ENCODE measurements at places on chromosomes 2 and 18.

GRCh38 chr2:192190474-192190873, 4.3 kb downstream of the TMEFF2 start:
- peak; percentile 49 for DNase-seq

- DNase-seq: peak; percentile 8
Observed at GRCh38 chr2:75309596-75310463, 110.5 kb upstream of the TACR1 start.

DNA sequence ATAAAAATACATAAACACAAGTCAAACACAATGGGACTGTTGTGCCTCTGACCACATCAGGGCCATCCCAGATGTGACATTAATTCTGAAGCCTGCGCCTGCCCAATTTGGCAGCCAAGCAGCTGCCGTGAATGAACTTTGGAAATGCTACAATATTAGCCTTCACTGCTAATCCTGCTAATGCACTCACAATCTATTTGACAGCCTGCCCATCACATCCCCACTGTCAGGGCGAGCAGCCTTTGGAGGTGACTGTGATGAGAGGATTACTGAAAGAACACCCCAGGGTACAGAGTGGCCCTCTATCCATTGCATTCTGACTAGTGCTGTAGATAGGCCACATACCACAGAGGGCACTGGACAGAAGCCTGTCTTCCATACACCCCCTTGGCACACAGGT, 21.6 kb downstream of the OSR1 start:
- no peak for DNase-seq

- DNase-seq: no peak
Observed at GRCh38 chr2:53784436-53784835, 2.3 kb downstream of the ASB3 start.

GRCh38 chr2:120607506-120607905, 128.2 kb upstream of the GLI2 start:
- no peak for DNase-seq

DNA sequence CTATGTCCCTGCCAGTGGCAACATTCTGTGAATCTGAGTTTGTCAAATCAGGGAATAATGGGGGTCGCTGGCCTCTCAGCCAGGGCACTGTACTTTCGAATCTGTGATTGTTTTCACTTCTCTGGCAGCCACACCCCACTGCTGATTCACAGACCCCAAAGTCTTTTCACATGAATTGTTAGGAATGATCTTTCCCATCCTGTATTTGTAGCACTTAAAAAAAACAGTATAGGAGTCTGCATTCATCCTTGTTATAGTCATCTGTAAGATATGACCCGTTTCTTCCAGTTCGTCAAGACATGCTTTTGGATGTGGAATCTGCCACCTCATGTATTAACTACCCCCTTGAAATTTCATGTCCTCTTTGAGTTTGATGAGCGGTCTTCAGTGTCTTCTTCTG, 928 bp downstream of the NAGK start:
- DNase-seq: no peak

DNA sequence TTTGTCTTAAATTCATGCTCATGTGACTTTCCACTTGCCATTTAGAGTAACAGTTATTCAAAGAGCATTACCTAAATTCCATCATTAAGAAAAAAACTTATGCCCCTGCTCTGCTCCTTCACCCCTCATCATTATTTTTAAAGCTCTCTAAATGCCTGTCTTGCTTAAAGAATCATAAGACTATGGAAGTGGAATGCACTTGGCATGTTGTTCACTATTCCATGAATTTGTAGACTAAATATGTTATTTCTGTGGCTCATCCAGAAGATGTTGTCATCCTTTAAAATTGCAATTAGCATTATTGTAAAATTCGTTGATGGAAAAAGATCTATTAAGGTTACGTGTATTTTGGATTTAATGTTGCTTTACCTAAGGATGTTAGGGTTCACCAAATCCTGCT, 61.8 kb downstream of the FMNL2 start:
- DNase-seq: no peak

- no peak for DNase-seq
Observed at GRCh38 chr2:43675646-43676321, 445 bp downstream of the C1GALT1C1L start.

DNA sequence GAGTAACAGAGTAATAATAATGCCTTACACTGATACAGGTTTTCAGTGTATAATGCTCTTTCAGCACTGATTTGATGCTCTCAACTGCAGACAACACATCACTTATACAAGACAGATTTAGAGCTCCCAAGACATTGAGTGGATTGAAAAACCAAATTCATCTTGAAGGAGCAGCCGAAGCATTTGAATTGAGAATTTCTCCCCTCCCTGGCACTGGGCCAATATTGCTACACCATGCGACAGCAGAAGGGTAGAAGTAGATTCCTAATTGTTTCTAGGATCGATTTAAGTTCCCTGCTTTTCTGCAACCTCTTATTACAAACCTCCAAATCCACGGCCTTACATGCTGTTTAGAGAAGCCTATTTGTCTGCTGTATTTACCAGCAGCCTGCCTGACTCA, 15.5 kb downstream of the CENPA start:
- no peak for DNase-seq

DNA sequence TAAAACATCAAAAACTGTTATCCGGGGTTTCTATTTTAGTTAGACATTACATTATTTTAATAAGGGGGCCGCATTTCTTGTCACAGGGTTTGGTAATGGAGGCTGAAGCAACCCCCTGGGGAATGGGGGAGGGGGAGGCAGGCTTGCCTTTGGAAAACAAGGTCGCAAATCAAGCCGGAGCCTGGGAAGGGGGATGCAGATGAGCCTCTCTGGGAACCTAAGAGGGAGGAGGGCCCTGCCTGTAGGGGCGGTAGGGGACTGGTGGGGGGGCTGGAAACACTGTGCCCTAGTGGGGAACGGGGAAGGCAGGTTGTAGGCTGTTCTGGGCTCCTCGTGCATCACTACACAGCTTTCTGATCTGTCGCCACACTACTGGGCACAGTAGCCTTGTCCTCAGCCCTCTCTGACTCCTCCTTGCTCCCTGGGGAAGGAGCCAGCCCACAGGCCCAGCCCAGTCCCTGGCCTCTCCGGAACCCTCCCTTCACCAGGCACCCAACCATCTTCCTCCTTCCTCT, 170.2 kb upstream of the SMAD2 start:
- DNase-seq: no peak

All from trophoblast cell (in vitro differentiated cells and primary cell).